Posterior vena cava (tissue), 2 donors: ENCODE measurements at places on chromosomes 13 and 19. TPM values are rescaled to one million over a fixed set of nuclear protein-coding genes. Genes with fewer than 3 reads are reported as not detected.

The URAD gene
- total RNA-seq, result not detected

The NLRP9 gene
- total RNA-seq, result not detected

The TLE6 gene
- 3.4 TPM for total RNA-seq

The GRK1 gene
- total RNA-seq, result not detected

The GRIK5 gene
- total RNA-seq, result 13.4 TPM

The IL11 gene
- total RNA-seq, result not detected

The NPAS1 gene
- total RNA-seq, result 0.38 TPM

The MEF2B gene
- 1.3 TPM for total RNA-seq

The IGLON5 gene
- total RNA-seq, result 0.33 TPM

The NLRP7 gene
- not detected for total RNA-seq

The S1PR5 gene
- total RNA-seq, result not detected

The PNMA8A gene
- total RNA-seq, result 7.8 TPM

The LRRC63 gene
- not detected for total RNA-seq

The CD70 gene
- 0.46 TPM for total RNA-seq

The RASAL3 gene
- total RNA-seq, result 3.7 TPM

The BCL3 gene
- 40.4 TPM for total RNA-seq

The WDR62 gene
- total RNA-seq, result 0.37 TPM

The TDRD12 gene
- 0.24 TPM for total RNA-seq

The DDA1 gene
- total RNA-seq, result 33.9 TPM

The HOMER3 gene
- total RNA-seq, result 28.8 TPM

The TEAD2 gene
- 32.4 TPM for total RNA-seq

The PEG3 gene
- total RNA-seq, result 9.9 TPM

The SOX1 gene
- not detected for total RNA-seq

The CYP4F2 gene
- total RNA-seq, result not detected

The NTF4 gene
- not detected for total RNA-seq

The OVOL3 gene
- total RNA-seq, result not detected

The ACP7 gene
- not detected for total RNA-seq

The IGFLR1 gene
- 9.3 TPM for total RNA-seq

The RNF225 gene
- not detected for total RNA-seq

The REEP6 gene
- 1.2 TPM for total RNA-seq

The DIAPH3 gene
- 0.83 TPM for total RNA-seq

The NAPSA gene
- total RNA-seq, result 0.33 TPM

The ZNF723 gene
- total RNA-seq, result not detected

The KLF12 gene
- 33.0 TPM for total RNA-seq

The HIPK4 gene
- 0.29 TPM for total RNA-seq

The NCR1 gene
- not detected for total RNA-seq

The ZNF728 gene
- total RNA-seq, result 3.9 TPM

The FGF22 gene
- total RNA-seq, result not detected

The DENND1C gene
- total RNA-seq, result 2.1 TPM

The FUT6 gene
- not detected for total RNA-seq

The PCDH9 gene
- 2.4 TPM for total RNA-seq

The ZNF536 gene
- 3.6 TPM for total RNA-seq

The C1QTNF9 gene
- 0.42 TPM for total RNA-seq

The PNPLA6 gene
- total RNA-seq, result 78.0 TPM

The NLRP11 gene
- not detected for total RNA-seq

The TMEM272 gene
- total RNA-seq, result 0.10 TPM

The GAMT gene
- 8.7 TPM for total RNA-seq

The PET100 gene
- total RNA-seq, result 65.8 TPM

The FOSB gene
- 73.0 TPM for total RNA-seq

The KLK11 gene
- not detected for total RNA-seq

The RNF113B gene
- total RNA-seq, result not detected

The TYROBP gene
- 58.8 TPM for total RNA-seq

The CAMSAP3 gene
- total RNA-seq, result not detected
